ENCODE measurements at places on chromosomes 3 and 15.

GRCh38 chr3:164155400-164155799 is 922.9 kb downstream of the SI start:
- no peak for DNase-seq

- DNase-seq = no peak
Measured at GRCh38 chr3:71395927-71396695, 187.4 kb downstream of the FOXP1 start.

DNA sequence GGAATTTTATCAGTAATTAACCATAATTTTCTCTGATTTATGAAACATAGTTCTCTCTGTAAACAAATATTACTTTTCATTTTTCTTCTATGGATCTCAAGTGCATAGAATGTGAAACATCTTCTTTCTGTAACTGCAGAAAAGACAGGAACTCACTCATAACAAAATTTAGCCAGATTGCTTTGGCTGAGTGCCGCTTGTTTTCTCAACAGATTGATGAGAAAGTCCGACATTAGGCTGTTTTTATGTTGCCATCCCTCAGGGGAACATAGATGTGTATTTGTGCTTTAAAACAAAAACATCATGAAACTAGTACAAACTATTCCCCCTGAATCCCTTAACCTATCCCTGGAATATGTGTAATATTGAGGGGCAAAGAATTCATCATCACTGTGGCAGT is 154.2 kb downstream of the B3GALNT1 start:
- DNase-seq = no peak

GRCh38 chr15:89090791-89091626 is 2.8 kb downstream of the ABHD2 start:
- DNase-seq = no peak

GRCh38 chr3:97960993-97961766 is 11.1 kb downstream of the RIOX2 start:
- DNase-seq = no peak

GRCh38 chr3:95049841-95050240 is 987.0 kb downstream of the NSUN3 start:
- DNase-seq = no peak

- DNase-seq = peak; percentile 42
Measured at GRCh38 chr3:50205413-50206276, 574 bp downstream of the SLC38A3 start.
